ENCODE measurements at places on chromosomes 1 and 21. TPM values are rescaled to one million over a fixed set of nuclear protein-coding genes. Genes with fewer than 3 reads are reported as not detected.

UAP1 gene
- total RNA-seq, result 63.3 TPM

PKP1 gene
- not detected for total RNA-seq

CHI3L1 gene
- 0.15 TPM for total RNA-seq

NR5A2 gene
- not detected for total RNA-seq

Data from smooth muscle cell of the coronary artery (primary cell).